ENCODE measurements at places on chromosomes 13 and 19.

DNA sequence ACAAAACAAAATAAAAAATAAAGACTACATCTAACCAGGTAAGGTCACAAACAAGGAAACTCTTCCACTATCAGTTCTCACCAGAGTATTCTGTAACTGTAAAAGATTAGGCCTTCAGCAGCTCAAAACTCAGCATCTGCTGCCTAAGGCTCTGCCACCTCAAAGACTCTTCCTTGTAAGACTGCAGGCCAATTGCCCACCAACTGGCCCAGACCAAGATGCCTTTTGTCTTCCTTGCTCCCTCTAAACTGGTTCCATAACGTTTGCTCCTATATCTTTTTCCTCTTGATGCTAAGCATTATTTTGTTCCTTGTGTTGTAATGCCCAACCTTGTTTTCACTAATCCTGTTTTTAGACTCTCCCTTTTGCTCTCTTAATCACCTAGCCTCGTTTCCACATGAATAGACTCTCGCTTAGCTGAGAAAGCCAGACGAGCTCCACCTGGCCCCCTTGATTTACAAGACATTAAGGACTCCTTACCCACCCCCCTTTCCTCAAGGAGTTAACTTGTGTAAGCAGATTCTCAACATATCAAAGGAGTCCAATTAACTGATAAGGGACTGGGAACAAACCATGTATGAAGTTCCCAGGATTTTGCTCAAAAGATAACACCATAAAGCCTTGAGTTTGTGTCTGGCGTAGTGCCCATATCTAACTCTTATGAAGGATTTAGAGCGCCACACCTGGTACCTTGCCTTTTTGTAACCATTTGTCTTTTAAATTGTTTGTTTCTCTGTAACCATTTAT lies 1.5 kb downstream of the ZNF814 start:
- DNase-seq: no peak

DNA sequence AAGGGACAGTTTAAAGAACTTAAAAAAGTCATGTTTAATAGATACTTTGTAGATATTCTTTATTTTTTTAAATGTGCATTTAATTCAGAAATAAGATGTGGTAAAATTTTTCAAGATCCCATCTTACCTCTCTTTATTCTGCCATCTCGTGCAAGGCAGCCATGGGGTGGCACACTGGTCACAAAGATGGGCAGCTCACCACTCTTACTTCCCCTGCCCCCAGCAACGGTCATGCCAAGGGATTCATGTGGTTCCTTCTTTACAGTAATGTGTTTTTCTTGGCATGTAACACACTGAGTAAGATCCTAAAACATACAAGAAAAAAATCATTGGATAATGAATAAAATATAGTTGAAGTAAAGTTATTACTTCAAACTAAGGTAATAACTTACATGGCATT lies 64.2 kb downstream of the LNX2 start:
- DNase-seq: no peak

- no peak for DNase-seq
Measured at GRCh38 chr19:9945319-9945966, 9.1 kb upstream of the OLFM2 start.

DNA sequence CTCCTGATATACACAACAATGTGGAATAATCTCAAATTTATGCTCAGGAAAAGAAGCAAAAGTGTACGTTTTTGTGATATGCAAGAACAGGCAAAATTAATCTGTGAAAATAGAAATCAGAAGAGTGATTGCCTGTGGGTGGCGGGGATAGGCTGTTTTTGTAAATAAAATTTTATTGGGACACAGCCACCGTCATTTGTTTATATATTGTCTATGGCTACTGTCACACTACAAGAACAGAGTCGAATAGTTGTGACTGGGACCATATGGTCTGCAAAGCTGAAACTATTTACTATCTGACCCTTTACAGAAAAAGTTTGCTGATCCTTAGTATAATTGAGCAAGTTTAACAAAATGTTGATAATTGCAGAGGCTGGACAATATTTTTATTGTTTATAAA lies 269.5 kb upstream of the HTR2A start:
- DNase-seq: no peak

- DNase-seq: no peak
Measured at GRCh38 chr19:728011-728410, 19.3 kb downstream of the PALM start.

- DNase-seq: no peak
Measured at GRCh38 chr19:8703223-8703622, 4.6 kb upstream of the ACTL9 start.

DNA sequence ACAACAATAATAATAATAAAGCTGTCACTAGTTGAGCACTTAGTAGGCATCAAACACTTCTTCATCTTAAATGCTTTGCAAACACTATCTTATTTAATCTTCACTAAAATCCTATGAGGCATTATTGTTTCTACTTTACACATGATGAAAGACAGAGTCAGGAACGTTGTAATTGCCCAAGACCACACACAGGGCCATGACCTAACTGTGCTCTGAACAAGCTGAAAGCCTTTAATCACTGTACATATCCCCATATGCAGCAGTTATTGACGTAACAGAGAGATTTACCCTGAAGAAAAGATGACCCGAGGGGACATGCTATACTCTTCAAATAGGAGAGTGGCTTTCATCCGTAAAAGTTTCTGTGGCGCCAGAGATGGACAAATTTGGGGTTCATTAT lies 53.0 kb downstream of the SACS start:
- DNase-seq: no peak

- no peak for DNase-seq
Measured at GRCh38 chr19:48540110-48540509, 11.9 kb upstream of the SULT2B1 start.

DNA sequence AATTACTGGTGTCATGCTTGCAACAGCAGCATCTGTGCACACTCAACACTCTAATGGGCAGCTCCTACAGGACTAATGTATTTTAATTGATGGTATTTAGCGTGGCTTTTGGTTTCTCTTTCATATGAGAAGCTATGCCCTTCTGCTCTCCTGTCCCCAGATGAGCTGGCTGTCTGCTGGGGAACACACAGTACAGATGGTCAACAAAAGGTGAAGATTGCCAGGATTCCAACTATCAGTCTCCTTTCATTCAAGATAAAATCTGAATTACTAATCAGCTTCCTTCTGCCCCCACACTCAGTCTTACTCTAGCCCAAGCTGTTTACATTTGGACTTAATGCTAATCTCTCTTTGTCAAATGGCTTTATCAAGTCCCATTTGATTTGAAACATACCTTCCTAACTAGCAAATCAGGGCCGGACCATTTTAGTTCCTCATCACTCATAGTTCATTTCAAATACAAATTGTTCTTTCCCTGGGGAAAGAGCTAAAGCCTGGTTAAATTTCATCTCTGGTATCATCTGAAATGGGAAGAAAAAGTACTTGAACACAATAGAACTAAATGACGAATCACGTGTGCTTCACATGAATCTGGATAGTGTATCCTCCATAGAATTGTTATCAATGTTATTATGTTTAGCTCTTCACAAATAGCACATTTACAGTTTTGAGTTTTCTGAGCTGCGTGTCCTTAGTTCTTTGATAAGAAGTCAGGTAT lies 988.0 kb downstream of the PCDH17 start:
- DNase-seq: no peak

GRCh38 chr13:106505732-106506131 lies 29.7 kb downstream of the EFNB2 start:
- no peak for DNase-seq

GRCh38 chr13:98150832-98151479 lies 8.1 kb downstream of the FARP1 start:
- no peak for DNase-seq

DNA sequence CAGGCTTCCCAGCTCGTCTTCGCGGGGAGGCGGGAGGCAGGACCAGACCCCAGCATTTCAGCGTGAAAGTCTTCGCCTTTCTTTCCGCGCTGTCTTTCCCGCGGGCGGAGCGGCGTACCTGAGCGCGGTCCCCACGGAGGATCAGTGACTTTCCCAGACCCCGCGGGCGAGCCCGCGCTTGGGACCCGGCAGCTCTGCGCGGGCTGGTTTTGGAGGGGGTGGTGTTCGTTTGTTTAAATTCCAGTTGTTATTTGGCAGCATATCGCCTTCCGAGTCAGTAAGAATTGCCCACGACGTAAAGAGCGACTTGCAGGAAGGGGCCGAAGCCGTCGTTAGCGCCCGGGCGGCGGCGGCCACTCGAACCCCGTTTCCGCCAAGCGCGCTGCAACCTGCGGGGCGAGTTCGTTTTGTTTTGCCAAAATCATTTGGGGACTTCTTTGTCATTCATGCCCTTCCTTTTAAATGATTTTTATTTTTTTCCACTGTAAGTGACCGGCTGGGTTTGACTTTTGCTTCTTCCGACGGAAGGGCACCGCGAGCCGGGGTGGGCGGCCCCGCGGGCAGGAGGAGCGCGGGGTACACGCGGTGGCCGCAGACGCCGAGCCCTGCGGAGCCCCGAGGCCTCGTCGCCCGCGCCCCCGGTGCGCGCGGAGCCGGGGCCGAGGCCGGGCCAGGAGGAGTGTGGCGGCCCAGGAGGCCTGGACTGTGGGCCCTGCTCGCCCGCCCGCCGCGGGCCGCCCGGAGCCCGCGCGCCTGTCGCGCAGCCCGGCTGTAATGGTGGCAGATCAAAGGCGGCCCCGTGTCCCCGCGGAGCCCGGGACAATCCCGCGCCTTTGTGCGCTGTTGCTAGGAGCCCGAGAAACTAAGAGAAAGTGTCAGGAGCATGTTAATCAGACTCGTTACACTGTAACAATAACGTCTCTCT lies 75.9 kb downstream of the ZIC5 start:
- no peak for DNase-seq

DNA sequence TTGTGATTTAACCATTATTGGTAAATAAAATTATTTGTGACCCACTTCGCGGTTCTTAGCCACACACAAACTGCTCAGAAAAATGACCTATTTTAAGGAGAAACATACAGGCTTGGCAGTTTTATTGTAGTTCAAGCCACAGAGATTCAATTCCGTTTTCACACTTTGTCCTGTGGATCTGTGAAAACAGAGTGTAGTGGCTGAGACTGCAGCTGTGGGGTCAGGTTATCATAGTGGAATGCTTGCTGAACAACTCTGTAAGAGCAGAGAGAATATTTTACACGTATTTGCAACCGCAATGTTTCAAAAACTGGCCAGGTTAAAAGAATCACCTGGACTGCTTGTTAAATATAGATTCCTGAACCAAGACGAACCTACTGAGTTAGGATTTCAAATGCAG lies 292.5 kb downstream of the GPC5 start:
- no peak for DNase-seq

DNA sequence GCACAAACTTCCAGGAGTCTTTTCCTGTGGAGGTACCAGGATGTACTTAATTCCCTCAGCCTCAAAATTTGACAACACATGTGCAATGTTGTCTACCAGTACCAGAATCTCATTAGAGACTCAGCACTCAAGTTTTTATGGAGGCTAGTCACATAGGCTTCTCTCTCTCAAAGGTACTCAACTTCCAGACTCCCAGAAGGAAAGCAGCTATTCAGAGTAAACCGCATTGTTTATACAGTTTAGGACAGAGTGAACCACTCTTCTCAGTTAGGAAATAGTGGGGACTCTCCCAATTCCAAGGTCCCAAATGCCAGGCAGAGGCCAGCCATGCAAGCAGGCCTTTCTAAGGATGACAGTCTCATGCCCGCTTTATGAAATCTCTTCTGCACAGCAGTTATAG lies 8.5 kb upstream of the C1QTNF9B start:
- no peak for DNase-seq

DNA sequence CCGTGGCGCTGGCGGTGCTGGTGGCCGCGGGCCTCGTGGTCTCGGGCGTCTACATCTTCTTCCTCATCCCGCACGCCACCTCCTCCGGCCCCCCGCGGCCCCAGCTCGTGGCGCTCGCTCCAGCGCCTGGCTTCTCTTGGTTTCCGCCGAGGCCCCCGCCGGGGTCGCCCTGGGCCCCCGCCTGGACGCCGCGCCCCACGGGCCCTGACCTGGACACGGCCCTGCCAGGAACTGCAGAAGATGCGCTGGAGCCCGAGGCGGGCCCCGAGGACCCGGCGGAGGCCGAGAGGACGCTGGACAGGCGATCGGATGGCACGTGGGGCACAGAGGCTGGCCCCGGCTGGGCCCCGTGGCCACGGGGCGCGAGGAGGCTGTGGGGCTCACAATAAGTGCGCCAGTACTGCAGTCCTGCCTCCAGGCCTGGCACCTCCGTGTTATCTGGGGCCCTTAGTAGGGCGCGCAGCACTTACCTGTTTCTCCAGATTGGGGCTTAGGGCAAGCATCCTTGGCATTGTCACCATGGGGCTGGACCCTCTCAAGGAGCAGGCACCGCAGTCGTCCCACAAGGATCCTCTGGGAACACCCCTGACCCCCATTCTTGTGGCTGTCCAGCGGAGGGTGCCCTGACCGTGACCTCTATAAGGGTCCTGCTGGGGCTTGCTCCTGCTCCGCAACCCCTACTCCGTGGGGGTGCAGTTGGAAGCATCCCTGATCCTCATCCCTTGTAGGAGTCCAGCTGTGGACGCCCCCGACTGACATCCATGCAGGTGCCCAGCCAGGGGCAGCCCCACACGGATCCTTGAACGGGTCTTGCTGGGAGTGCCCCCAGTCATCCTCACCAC lies 1.5 kb downstream of the RNF225 start:
- DNase-seq: no peak

- DNase-seq: no peak
Measured at GRCh38 chr13:38866649-38867048, 124.0 kb downstream of the STOML3 start.

DNA sequence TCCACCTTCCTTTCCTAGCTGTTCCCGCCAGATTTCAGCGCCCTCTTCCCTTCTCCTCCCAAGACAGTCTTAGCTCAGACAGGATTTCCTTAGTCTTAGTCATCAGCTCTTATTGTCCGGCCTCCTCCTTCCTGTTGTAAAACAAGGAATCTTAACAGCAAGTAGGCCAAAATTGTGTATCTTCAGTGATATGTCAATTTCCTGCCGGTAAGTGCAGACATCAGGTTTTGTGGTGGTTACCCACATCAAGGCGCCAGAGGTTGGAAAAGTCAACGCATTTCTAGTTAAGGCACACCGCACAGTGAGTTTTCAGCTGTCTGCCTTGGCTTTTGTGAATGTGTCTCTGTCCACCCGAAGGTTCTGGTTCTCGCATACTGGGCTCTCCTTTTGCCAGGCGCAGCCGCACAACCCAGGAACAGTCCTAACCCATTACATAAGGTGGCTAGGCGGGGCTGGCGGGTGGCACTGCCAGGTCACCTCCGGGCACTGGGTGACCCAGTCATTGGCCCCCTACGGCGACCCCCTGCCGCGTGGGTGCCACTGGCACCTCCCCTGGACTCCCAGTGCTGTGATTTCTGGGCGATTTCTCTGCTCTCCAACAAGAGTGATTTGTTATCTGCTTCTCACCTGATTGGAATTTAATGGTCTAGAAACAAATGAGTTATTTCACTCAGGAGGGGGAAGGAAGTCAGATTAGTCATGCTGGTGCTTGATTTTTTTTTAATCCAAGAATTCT lies 12.9 kb downstream of the COL4A2 start:
- DNase-seq: no peak

DNA sequence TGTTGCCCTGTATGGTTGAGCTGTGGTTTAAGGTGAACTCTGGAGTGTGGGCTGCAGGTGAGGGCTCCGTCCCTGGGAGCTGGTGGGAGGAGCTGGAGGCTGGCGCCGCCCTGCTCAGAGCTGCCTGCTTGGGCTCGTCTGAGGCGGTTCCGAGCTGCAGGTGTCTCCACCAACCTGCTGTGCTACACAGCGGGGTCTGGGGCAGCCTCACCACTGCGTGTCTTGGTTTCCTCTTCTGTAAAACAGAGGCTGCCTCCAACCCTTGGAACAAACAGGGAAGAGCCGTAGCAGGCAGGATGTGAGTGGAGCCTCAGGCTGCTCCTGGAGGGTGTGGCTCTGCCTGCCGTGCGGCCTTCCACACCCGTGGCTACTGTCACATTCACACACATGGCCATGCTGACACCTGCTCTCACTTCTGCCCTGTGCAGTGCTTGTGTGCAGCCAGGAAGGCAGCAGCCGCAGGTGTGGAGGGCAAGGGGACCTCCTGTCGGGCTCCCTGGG lies 21.4 kb downstream of the NAXD start:
- no peak for DNase-seq

GRCh38 chr13:63044589-63045313 lies 1629.1 kb upstream of the PCDH20 start:
- no peak for DNase-seq
